ENCODE measurements at places on chromosomes 13 and 19.
A peak's percentile ranks its signal among the peaks of the same experiment; 100 is the strongest.

DNA sequence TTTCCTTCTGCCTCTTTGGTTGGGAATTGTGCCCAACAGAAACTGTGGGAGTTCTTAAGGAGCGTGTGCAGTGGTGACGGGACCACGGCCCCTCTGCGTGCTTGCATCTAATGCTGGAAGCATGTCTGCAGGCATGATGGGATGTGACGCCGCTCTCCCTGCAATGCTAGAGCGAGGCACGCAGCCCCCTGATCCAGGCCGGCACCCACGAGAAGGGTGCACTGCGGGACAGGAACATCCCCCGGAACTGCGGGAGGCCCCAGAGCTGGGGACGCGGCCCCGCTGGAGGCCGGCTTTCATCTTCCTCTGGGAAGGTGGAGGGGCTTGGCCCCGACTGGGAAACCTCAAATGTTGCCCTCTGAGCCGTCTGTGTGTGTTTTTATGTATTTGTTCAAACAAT, 32.7 kb downstream of the TMEM255B start:
- no peak for DNase-seq

DNA sequence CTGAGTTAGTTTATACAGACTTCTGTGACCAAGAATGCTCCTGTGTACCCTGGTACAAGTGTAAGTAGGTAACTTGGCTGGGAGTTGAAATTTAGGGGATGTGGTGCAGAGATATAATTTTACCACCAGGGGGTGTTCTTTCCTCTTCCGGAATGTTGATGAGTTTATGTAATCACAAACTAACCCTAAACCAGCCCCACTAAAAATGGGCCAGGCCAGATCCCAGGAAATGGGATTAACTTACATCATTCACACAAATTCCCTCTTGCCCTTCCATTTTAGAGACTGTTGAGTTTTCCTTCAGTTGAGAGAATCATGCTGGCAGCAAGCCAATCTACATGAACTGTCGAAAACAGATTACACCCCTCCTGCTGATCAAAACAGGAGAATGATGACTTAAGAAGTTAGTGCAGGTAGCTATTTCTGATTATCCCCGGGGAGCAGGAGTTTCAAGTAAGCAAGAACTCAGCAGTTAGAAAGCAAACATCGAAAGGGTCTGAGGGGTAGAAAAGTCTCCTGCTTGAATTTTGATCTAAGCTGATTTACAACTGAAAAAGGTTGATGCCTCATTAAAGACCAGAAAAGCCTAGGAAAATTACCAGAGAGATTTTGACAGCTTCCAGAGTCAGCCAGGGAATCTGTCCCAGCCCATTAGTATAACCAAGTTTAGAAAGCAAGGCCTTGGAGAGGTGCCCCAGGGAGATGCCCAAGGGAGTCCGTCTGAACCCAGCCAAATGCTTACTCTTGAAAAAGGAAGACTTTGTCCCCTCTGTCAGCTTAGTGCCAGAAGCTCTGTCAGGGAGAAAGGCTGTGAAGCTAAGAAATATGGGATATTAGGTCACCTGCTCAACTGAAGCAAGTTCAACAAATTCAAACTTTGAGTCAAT, 32.3 kb upstream of the MED4 start:
- DNase-seq = no peak

DNA sequence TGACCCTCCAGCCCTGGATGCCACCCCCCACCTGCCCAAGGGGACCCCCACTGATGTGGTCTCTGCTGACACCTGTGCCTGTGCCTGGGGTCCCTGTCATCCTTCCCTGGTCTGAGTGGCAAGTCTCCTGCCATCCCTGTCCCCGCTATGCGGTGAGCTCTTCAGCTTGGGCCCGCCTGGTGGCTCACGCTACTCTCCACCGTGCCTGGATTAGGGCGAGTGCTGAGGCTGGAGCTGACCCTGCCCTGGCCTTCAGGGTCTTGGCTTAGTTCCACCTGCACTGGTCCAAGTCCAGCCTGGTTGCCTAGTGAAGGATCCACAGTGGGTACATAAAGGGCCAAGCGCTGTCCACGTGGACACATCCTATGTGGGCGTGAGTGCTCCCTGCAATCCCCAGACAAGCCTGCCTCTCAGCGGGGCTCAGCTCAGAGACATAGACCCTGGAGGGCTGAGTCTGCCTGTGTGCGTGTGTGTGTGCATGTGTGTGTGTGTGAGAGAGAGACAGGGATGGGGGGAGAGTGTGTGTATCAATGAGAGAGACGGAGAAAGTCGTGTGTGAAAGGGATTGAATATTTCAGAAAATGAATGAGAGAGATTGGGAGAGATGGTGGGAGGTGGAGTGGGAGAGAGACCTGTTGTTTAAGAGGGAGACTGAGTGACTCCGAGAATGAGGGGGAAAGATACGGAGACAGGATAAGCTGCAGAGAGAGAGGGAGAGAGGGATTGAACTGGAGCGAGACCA, 22.1 kb downstream of the WTIP start:
- DNase-seq = no peak

DNA sequence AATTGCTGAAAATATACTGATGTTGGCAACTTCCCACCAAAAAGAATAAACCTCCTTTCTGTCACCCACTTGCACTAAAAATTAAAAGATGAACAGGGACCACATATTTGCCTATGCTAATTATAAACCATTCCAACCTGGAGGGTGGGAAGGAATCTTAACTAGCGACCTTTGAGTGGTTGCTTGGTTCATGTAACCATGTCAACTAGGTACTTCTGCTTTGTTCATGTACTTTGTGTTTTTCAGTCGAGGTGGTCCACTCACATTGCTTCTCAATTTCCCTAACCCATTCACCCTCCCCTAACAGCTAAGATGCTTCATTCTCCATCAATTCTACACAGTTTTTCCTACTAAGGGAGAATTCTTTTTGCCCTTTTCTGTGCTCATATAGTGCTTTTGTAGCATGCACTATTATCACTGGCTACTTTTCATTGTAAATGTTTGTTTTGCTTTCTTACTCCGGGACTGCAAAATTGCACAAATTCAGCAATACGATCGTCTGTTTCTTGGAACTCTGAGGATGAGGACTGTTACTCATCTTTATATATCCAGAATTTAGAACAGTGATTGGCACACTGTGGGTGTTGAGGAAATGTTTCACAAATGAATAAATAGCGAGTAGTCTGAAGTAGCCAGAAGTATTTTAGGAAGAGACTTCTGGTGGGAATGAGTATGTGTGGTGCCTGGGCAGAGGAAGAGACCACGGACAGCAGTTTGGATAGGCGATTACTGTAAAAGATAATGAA, 187.5 kb downstream of the GPC6 start:
- no peak for DNase-seq

DNA sequence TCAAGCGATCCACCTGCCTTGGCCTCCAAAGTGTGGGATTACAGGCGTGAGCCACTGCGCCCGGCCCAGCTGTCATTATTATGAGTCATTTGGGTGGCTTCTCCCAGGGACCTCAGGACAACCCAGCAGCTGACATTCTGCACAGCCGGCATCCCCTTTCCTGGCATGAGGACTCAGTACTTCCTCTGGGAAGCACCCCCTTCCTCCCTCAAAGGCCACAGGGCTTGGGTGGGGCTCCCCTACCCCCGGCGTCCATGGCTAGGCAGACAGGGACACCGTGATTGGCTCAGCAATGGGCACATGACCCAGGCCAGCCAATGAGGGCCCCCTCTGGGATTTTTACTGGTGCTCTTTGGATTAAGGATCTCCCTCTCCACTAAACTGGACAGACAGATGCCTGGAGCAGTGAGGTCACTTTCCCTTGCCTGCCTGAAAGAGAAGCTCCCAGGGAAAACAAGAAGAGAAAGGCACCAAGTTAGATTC, 6.0 kb downstream of the KANK2 start:
- DNase-seq = no peak

- DNase-seq = peak; percentile 99
These were observed 4.3 kb downstream of the MYO9B start for GRCh38 chr19:17079710-17080439.

DNA sequence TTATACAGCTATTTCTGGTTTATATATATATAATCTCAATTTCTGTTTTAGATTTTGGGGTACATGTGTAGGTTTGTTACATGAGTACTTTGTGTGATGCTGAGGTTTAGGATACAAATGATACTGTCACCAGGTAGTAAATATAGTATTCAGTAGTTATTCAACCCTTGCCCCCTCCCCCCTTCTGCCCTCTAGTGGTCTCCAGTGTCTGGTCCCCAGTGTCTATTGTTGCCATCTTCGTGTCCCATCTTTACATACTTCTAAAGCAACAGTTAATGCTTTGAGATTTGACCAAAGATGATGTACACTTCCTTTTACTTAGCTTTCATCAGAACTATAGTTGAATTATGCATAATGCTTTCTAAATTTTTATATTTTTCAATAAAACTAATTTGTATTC, 1623.4 kb upstream of the PRR20A start:
- no peak for DNase-seq

- no peak for DNase-seq
These were observed 155.8 kb upstream of the UBL3 start for GRCh38 chr13:30006246-30006645.

GRCh38 chr13:73961181-73961580, 173.0 kb downstream of the KLF12 start:
- DNase-seq = no peak

- DNase-seq = no peak
These were observed 603 bp downstream of the ZC3H13 start for GRCh38 chr13:46051968-46052318.

DNA sequence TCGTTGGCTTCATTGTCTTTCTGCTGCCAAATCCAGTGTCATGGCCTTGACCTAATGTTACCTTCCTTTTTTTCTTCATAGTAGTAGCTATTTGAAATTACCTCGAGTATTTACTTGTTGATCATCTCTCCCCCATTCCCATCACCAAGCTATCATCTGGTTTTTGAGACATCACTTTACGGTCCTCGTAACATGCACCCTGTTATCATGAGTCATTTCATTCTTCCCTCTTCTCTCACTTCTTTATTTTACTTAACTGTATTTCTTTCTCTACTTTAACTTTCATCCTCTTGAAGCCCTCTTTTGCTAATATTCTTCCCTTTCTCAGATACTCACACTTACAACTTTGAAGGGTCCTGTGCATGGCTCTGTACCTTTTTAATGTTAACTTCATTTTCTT, 31.8 kb downstream of the TPP2 start:
- no peak for DNase-seq

Data from AG04450 (cell line).